ENCODE measurements at places on chromosomes 2 and 18.

DNA sequence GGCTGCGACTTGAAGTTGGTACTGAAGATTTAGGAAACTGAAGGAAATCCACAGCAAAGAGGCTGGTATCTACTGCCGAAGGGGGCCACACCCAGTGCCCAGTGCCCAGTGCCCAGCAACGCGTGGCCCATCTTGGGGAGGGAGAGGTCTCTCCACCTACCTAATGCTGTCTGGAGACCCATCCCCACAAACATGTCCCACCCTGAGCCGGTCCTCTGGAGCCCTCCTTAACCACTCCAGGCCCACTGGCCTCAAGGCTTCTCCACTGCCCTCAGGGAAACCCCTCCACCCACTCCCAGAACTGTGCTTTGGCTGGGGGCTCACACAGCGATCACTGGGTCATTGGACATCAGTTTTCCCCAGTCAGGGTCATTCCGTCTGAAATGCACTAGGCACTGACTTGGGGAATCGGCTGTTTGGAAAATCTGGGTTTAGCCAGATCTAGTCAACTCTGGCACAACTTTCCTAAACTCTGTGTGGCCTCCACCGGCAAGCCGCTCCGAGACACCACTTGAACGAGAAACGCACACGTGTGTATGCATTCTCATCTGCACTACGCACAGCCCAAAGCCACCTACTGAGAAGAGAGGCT, 20.1 kb downstream of the GPR55 start:
- DNase-seq, result no peak

DNA sequence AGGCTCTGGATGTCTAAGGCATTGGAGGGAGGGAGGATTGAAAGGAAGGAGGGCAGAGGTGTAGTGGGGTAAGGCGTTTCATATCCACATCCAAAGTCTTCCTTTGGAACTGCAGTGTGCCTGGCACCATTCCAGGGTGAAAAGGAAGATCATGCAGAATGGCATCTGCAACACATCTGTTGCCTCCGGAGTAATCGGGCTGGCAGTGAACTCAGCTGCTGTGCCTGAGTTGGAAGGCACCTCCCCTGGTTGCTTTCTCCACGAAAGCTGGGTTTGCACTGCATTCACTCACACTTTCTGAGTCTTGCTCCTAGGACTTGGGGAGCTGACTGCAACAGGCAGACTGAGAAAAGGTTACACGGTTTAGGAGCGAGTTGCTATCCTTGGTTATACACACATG, 30.3 kb upstream of the SEC11C start:
- DNase-seq, result no peak

- no peak for DNase-seq
Measured at GRCh38 chr2:16014802-16015201, 74.5 kb downstream of the MYCN start.

DNA sequence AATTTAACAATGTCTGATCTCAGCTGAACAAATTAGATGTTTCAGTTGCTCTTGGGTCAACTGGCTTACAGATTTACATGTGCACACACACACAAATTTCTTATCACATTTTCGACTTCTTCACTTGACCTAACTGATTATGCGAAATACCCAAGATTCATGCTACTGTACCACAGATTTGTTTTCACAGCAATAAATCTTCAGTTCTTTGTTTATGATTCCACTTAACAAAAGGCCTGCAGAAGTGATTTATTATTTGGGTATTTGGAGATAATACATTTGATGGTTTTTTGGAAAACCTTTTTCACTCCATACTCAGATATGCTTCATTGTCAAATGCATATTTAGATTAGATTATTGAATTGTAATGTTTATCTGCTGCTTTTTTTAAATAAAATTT, 129.0 kb downstream of the GALNT1 start:
- DNase-seq, result no peak

DNA sequence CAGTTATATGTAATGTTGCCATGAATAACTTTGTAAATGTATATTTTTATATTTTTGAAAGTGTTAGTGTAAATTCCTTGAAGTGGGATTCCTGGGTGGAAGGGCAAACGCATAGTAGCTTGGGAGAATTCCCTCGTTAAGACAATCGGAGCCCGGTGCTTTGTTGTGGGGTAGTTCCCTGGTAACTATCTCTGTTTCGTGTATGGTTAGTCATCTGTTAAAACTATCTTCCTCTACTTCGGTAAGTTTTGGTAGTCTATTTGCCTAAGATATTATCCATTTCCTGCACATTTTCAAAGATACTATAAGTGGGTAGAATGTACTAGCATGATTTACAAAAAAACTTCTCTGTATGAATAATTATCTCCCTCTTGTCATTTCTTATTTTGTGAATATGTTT, 113.8 kb upstream of the NRXN1 start:
- no peak for DNase-seq
